GDM1 (cell line): ENCODE measurements at places on chromosomes 3 and 15.

- no peak for DNase-seq
Measured at GRCh38 chr3:58383476-58383875, 50.2 kb downstream of the PDHB start.

- DNase-seq: no peak
Measured at GRCh38 chr3:193787496-193787870, 194.5 kb downstream of the OPA1 start.

DNA sequence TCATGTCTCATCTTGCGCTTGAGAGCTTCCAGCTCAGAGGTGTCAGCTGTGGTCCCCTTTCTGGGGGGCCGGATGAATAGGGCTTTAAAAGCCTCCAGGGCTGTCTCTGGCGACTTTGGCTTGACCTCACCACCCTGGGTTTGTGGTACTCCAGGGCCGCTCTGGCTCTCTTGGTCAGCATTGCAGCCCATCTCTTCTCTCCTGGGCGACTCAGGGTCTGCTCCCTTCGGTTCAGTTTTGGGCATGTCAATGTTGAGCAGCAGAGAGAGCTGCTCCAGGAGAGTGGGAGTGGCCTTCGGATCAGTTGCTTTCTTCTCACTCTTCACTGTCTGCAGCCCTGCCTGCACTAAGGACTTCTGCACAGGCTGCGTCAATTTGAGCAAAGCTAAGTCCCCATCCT, 127.9 kb downstream of the FMN1 start:
- no peak for DNase-seq

DNA sequence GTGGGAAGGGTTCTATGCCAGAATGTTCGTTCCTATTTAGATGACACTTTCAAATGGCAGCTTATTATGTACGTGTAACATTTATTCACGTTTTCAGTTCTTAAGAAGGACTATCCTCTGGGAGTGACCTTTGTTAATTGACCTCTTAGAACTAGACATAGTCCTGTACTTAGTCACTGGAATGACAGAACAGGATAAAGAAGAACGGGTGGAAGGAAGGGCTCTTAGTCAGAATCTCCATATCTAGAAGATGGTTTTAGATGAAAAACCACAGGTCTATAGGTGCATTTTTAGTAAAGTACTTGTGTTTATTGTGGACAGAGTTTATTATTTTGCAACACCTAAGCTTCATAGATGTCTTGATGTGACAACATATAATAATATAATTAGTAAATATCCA, 6.5 kb downstream of the METTL6 start:
- DNase-seq: no peak

DNA sequence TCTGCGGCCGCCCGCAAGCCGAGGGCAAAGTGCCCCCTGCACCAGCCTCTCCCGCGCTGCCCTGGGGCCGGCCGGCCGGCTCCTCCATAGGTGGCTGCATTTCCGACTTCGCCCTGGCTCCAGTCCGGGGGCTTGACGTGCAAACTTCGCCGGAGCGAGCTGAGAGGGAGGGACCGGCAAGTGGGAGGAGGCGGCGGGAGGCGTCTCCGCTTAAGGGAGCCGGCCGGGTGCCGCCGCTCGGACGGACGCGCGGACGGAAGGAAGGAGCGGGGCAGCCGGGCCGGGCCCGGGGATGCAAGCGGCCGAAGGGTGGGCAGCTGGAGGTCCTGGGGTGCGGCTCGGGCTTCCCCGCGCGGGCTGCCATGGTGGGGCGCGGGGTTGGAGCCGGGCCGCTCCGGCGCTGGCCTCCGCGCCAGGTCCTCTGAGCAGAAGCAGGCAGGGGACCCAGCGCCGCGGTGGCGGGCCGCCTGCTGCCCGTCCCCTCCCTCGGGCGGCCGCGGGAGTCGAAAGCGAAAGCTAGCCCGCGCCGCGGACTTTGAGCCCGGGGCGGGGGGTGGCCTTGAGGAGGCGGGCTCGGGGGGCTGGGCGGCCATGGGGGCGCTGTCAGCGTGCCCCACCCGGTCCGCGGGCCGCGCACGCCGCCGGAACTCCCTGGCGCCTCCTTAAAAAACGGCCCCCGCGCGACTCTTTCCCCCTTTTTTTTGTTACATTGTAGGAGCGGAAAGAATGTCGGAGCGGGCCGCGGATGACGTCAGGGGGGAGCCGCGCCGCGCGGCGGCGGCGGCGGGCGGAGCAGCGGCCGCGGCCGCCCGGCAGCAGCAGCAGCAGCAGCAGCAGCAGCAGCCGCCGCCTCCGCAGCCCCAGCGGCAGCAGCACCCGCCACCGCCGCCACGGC, at the start of gene SCAANT1:
SCAANT1 (minus strand) TSS at position 511 of the 895 bp plus-strand sequence.
- peak; percentile 76 for DNase-seq

GRCh38 chr3:542021-542420, 345.5 kb downstream of the CHL1 start:
- DNase-seq: no peak

GRCh38 chr3:147341727-147342126, 64.6 kb downstream of the ZIC4 start:
- no peak for DNase-seq
